ENCODE measurements at places on chromosomes 7 and 10.

GRCh38 chr7:139168479-139168878 is 59.0 kb upstream of the ZC3HAV1 start:
- no peak for DNase-seq

- no peak for DNase-seq
Observed at GRCh38 chr10:90148116-90148855, 446.9 kb downstream of the KIF20B start.

DNA sequence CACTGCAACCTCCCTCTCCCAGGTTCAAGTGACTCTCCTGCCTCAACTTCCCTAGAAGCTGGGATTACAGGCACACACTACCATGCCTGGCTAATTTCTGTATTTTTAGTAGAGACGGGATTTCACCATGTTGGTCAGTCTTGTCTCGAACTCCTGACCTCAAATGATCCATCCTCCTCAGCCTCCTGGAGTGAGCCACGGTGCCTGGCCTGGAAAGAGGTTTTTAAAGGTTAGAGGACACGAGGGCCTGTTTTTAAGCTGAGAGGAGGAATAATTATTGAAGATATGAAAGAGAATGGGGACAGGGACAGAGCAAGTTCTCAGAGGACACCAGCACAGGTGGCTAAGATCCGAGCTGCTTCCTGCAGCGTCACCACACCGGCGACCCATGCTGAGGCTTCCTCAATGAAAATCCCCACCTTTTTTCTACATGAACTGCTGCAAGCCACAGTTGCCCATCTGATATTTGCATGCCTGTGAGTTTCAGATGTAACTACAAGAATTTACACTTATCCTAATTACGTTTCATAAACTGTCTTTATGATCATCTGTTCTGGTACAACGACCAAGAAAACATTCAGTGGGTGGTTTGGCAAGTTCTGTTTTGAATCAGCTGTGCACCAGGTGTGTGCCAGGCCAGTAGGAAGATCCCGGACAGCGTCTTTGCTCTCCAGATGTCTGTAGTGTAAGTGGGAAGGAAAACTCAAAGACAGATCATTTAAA is 76.0 kb downstream of the HIP1 start:
- DNase-seq: no peak

DNA sequence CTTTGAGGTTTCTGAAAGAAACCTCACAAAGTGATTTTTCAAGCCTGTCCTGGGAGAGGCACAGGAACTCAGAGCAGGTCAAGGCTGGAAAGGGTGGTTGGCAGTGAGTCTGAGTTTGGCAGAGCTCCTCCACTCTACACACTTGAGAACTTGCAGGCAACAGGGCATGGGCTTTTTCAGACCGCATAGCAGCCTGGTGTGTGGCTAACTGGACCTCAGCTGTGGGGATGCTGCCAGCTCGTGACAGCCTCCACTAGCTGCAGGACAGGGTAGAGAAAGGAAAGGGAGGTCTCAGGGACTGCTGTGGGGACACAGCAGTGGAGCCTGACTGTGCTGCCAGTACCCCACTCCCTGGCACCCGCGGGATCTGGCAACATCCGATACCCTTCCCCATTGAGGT is 2.6 kb downstream of the CDHR1 start:
- no peak for DNase-seq

DNA sequence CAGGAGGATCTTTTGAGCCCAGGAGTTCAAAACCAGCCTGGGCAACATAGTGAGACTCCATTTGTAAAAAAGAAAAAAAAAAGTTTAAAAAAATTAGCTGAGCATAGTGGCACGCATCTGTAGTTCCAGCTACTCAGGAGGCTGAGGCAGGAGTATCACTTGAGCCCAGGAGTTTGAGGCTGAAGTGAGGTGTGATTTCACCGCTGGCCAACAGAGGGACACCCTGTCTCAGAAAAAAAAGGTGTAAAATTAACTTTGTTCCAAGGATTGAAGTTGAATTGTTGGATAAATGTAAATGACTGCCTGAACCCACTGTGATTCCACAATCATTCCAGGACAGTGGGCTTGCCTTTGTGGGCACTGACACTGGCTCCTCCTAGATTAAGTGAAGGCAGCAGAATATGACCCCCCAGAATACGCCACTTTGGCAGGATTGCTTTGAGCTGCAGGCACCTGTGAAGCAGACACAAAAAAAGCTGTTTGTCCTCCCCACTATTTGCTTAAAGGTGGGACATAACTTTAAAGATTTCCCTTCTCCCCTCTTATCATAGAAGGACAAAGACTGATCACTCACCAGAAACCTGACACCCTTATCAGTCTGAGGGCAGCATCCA is 57.2 kb upstream of the FOXI2 start:
- DNase-seq: no peak

DNA sequence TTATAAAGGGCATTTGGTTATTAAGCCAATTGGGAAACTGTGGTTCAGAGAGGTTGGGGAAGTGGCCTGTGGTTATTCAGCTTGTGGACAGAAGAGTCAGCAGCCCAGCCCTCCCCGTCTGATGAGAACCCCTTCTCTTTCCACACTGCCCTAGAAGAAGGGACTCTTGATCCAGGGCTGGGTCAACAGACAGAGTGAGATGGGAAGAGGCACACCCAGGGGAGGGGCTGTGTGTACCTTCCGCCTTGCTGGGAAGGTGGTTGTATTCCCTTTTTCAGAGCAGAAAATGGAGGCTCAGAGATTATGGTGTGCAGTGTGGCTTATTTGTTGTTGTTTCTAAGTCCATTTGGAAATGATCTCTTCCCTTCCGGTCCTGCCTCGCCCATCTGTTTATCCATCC is 103.4 kb downstream of the GRK5 start:
- DNase-seq: no peak

GRCh38 chr10:49599546-49599945 is 10.6 kb upstream of the SLC18A3 start:
- no peak for DNase-seq

DNA sequence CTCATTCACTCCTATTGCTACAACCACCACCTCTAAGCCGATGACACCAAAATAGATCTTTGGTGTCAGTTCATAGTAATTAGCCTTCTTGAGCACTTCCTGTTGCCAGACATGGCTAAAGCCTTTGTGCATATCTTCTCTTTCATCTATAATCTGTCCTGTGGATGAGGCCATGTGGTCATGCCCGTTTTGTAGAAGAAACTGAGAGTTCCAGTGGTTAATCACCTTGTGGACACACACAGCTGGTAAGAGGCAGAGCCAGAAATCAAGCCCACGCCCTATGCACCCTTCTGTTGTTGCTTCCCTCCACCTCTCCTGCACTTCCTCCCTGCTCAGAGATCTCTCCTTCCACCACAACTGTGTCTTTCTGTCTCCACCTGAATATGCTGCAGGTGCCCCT is 285.1 kb upstream of the PFKP start:
- no peak for DNase-seq

- no peak for DNase-seq
Observed at GRCh38 chr10:83166344-83166743, 973.0 kb upstream of the GHITM start.

GRCh38 chr7:154917808-154918160 is 85.1 kb downstream of the PAXIP1 start:
- DNase-seq: no peak

DNA sequence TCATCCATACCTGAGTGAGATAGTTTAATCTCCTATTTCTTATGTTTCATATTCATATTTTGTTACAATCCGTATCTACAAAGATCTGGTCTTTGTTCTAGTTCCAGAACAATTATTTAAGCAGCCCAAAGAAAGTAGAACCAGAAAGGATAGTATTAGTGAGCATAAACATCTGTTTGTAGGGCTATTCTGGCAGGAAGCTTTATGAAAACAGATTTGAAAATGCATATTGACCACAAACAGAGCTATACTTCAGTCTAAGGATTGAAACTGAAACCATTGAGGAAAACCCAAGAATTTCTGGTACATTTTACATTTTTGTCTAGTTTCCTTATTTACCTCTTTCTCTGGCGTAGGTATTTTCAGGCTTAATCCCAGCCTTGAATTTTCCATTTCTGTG is 28.1 kb downstream of the LRGUK start:
- DNase-seq: no peak

DNA sequence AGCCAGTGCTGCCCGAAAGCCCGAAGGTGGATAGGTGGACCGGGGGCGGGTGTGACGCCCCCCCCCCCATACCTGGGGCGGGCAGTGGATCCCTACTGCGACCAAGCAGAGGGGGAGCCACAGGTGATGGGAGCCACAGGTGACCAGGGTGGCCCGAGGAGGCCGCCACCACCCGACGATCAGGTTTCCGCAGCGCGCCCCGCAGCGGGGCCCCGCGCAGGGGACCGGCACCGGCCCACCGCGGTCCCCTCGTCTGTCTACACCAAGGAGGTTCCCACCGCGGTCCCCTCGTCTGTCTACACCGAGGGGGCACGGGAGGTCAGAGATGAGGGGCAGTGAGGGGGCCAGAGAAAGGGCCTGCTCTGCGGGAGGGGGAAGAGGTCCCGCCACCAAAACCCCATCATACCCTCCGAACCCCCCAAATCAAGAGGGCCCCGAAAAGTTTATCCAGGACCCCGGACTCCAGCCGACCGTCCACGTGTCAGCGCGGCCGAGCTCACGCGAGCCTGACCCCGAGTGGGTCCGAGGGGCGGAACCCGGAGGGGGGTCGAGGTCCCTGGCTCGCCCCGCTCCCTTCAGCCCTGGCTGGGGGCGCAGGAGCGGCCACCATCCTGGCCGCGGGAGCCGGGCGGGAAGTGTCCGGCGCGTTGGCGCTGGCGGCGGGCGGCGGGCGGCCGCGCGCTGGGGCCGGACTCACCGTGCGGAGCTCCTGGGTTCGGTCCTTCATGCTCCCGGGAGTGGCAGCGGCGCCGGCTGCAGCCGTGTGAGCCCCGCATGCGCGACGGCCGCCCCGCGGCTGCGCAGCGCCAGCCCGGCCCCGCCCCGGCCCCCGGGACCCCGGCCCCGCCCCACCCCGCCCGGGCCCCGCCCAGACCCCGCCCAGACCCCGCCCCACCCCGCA is at the start of gene STX1A:
Gene STX1A, minus strand, starts transcription at position 765 of the 901 bp plus-strand sequence. Its CDS starts 38 bp downstream, at position 727.
- peak; percentile 89 for DNase-seq

DNA sequence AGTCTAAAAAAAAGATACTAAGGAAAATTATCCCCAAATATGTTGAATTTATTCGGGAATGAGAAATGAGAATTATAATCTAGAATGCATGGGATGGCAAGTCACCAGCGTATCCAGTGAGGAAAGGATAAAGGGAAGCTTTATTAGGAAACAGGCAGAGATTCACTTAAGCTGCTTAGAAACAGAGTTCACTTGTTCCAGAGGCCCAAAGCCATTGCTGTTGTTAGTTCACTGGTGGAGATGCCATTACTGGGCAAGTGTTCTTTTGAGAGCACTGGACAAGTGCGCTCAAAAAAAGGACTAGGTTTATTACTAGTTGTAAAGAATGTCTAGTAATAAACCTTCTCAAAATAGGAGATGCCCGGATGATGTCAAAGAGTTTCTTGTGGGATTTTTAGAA is 51.2 kb downstream of the MICU1 start:
- no peak for DNase-seq

GRCh38 chr7:159141660-159142059 is 3.0 kb downstream of the VIPR2 start:
- DNase-seq: no peak

- no peak for DNase-seq
Observed at GRCh38 chr7:20244334-20245120, 27.3 kb upstream of the MACC1 start.

DNA sequence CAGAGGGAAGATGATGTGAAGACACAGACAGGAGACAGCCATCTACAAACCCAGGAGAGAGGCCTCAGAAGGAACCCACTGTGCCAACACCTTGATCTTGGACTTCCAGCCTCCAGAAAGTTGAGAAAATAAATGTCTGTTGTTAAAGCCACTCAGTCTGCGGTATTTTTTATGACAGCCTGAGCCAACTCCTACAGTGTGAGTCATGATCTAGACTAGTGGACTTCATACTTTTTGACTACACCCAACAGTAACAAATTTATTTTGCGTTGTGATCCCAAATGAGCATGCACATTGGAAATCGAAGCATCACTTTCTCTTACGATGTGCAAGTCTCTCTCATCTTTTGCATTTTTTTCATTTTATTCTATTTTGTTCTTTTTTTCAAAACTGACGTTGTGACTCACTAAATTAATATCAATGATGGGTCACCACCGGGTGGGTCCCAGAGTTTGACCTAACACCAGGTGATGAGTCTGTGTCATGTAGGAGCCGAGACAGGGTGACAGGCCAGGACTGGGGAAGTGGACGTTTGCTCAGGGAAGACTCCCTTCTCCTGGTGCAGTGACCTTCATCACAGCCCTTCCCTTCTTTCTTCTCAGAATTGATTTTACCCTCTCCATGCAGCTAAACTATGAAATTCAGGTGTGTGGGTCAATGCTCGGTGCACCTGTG is 28.9 kb downstream of the PHYH start:
- no peak for DNase-seq

DNA sequence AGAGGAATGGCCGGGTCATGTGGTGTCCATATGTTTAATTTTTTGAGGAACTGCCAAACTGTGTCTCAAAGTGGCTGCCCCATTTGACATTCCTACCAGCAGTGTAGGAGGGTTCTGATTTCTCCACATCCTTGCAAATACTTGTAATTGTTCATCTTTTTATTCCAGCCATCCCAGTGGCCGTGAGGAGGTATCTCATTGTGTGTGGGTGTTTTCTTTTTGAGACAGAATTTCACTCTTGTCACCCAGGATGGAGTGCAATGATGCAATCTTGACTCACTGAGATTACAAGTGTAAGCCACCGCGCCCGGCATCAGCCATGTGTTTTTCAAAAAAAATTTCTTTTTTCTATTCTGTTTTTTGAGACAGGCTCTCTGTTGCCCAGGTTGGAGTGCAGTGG is 38.7 kb upstream of the DLG5 start:
- no peak for DNase-seq

DNA sequence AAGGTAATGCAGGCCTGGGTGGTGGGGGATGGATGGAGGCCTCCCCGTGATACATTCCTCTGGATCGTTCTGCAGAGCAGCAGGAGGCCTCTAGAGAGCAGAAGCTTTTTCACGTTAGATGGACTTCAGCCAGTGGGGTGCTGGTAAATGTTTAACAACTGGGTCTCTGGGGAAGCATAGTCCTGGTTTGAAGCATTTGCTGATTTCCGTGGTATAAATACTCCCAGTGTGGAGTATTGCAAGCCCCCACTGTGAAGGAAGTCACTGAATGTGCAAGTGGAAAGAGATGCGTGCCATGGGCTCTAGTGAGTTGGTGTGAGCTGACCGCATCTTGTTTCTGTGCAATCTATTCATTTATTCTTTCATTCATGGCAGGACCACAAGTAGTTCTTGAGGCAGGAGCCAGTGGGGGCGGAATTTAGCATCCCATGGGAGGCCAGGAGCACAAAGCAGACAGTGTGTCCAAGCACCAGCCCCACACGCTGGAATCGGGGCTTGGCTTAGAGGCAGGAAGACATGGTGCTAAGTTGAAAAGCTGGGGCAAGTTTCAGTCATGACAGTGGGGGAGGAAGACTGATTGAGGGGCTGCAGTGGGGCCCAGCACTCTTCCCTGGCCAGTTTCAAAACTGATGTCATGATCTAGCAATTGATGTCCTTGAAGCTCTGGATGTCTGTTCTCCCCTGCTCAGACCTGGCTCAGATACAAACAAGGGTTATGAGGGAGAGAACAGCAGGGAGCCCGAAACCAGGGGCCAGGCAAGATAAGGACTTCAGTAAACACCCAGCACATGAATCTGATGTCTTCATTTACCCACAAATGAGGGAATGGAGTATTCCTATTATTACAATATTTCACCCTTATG is 280.9 kb upstream of the LYZL1 start:
- no peak for DNase-seq

GRCh38 chr10:51700228-51700817 is 928 bp upstream of the CSTF2T start:
- DNase-seq: no peak

GRCh38 chr10:102401735-102402511 is 6.4 kb downstream of the NFKB2 start:
- DNase-seq: no peak

- DNase-seq: no peak
Observed at GRCh38 chr7:128937647-128938543, at the start of gene IRF5. IRF5 (plus strand) TSS chr7:128937927; CDS start chr7:128942082, 4,155 bp downstream.

- no peak for DNase-seq
Observed at GRCh38 chr10:9198611-9199010, 1144.1 kb downstream of the GATA3 start.

All from GM12891 (cell line).